Choroid plexus epithelial cell (primary cell): ENCODE measurements at places on chromosomes 12 and 14.

GRCh38 chr14:71514941-71515919 lies 417.0 kb upstream of the RGS6 start:
- no peak for DNase-seq

DNA sequence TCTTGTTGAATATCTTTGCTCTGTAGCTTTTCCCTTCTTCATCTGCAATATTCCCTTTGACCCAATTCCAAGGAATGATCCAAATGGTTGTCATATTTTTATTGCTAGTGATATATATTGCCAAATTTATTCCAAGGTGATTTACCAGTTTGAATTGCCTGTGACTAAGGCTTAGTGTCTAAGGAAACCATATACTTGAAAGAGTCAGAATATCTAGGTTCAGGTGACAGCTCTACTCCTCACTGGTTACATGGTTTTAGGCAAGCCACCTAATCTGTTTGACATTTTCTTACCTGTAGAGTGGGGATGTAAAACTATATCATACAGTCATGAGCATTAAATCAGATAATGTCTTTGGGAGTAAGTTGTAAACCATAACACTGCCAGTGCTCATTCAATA lies 473.8 kb downstream of the NPAS3 start:
- DNase-seq: no peak

DNA sequence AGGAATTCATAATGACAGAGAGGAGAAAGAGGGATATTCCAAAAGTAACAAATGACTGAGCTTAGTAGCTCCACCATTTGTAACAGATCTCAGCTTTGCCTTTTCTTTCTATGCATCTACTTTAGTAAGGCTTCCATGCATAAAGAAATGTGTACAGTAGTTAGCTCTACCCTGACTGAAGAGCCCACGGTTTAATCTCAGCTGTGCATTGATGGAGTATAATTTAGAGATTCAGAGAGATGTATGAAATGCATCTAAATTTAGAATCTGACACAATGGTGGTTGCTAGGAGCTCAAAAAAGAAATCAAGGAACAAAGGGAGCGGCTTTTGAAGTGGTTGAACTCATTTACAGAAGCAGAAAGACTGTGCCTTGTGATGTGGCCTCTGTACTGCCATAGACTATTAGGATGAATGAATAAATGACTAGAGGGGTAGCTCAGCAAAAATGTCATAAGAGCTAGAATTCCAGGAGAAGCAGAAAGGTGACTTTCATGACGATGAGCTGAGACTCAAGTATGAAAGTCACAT lies 838.6 kb downstream of the RPS29 start:
- DNase-seq: no peak

GRCh38 chr14:99100497-99101270 lies 171.3 kb downstream of the BCL11B start:
- no peak for DNase-seq

DNA sequence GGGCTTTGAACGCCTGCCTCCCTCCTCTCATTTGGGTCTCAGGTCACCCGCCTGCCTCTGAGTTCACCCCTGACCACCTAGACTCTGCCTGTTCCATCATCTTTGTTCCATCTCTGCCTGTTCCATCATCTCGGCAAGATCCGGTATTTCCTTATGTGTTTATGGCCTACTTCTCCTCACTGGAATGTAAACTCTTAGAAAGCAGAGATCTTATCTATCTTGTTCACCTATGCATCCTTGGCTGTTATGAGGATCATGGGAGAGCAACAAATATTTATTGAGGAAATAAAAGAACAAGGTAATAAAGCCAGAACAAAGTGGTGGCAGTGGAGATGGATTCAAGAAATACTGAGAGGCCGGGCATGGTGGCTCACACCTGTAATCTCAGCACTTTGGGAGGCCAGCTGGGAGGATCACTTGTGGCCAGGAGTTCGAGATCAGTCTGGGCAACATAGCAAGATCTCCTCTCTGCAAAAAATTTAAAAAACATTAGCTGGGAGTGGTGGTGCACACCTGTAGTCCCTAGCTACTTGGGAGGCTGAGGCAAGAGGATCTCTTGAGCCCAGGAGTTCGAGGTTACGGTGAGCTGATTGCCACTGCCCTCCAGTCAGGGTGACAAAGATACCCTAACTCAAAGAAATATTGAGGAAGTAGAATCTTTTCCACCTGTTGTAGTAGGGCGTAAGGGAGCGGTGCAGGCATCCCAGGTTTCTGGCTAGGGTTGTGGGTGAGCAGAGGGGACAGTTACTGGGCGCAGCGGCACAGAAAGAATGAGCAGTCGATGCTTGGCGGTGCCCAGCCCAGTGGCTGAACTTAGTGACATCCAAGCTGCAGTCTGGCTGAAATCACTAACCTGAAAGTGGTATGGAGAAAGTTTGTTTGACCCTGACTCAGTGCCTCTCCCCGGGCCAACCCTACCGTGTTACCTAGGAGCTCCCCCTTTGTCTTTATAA lies 1.7 kb upstream of the KLC1 start:
- no peak for DNase-seq

DNA sequence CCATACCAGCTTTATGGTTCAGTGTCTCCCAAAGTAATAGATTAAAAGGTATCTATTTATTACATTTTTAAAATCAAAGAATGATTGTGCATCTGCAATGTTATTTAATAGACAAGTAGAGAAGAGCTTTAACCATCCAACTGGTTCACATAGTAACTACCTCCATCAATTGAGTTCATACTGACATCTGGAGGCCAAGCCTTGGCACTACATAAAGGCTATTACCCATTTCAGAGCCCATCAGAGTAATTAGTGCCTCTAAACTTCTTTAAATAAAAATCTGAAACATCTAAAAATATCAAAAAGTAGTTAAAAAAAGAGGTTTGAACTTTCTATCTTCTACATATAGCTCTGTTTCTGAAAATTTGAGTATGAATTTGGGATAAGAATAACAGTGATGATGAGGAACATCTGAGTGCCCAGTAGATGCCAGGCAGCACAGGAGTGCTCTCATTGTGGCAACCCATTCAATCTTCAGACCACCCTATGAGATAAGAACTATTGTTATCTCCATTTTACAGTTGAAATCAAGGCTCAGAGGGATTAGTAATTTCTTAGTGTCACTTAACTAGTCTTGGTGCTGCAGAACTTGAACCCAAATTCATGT lies 132.9 kb upstream of the DAAM1 start:
- DNase-seq: peak; percentile 80

GRCh38 chr12:127127897-127128296 lies 1139.1 kb upstream of the TMEM132C start:
- no peak for DNase-seq

- peak; percentile 27 for DNase-seq
Observed at GRCh38 chr12:12007001-12007712, 63.6 kb upstream of the BCL2L14 start.

GRCh38 chr12:70609739-70610491 lies 27.3 kb downstream of the PTPRB start:
- no peak for DNase-seq

GRCh38 chr14:54225457-54226060 lies 171.2 kb upstream of the CDKN3 start:
- no peak for DNase-seq

- peak; percentile 87 for DNase-seq
Observed at GRCh38 chr12:71045781-71046180, 112.0 kb downstream of the TSPAN8 start.

DNA sequence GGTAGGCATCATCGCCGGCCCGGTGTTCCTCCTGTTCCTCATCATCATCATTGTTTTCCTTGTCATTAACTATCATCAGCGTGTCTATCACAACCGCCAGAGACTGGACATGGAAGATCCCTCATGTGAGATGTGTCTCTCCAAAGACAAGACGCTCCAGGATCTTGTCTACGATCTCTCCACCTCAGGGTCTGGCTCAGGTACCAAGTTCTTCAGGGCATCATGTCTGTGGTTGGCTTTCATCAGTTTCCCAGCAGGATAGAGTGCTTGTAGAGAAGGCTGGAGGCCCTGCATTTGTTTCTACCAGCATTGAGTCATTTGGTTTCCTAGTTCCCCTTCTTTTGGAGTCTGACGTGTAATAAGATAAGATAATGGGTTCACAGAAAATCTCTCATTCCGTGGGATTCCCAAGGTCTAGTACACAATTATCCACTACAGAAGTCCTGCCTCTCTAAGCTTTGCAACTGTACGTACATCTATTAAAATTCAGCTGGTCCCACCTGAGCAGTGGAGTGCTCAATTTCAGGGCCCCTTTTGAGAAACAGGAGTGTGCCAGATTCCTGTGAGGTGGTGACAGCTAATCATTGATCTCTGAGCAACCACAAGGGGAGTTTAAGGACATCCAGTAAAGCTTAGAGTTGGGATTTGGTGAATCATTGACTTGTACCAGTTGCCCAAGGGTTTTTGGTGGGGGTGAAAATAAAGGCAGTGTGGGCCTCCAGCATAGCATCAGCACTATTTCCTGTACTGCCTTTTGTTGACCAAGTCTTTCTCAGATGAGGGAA lies 25.1 kb downstream of the ACVR1B start:
- peak; percentile 95 for DNase-seq

DNA sequence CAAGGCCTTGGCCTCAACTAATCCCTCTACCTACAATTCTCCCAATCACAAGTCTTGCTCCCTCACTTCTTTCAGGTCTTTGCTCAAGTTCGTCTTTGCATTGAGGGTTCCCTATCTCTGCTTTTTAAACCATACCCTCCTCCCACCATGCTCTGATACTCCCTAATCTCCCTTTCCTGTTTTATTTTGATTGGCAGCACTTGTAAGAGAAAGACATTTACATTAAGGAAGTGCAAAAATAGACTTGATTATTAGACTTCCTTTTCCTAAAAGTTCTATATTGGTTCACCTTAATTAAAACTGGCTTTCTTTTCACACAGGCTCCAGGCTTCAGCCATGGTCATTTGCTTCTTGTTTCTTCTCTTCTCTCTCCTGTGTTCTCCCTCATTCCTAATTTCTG lies 18.3 kb upstream of the WIF1 start:
- no peak for DNase-seq

DNA sequence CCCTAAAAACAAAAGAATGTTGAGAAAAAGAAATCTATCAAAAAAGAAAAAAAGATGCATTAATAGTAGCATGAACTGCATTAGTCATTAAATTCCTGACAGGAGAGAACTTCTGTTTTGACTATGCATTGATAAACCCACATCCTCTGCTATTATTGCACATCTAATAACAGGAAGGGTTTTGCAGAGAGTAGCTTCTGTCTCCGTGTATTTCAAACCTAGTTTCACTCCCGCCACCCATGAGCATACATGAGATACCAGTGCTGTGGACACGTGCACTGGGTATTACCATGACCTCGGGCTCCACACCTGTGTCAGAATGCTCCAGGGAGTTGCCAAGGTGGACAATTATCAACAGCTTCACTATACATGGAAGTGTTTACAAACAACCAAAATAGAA lies 449.1 kb upstream of the SOX5 start:
- DNase-seq: peak; percentile 23

- peak; percentile 12 for DNase-seq
Observed at GRCh38 chr12:112971248-112971647, 7.1 kb upstream of the OAS2 start.

GRCh38 chr14:20823859-20824258 lies 21.2 kb upstream of the RNASE1 start:
- DNase-seq: no peak

DNA sequence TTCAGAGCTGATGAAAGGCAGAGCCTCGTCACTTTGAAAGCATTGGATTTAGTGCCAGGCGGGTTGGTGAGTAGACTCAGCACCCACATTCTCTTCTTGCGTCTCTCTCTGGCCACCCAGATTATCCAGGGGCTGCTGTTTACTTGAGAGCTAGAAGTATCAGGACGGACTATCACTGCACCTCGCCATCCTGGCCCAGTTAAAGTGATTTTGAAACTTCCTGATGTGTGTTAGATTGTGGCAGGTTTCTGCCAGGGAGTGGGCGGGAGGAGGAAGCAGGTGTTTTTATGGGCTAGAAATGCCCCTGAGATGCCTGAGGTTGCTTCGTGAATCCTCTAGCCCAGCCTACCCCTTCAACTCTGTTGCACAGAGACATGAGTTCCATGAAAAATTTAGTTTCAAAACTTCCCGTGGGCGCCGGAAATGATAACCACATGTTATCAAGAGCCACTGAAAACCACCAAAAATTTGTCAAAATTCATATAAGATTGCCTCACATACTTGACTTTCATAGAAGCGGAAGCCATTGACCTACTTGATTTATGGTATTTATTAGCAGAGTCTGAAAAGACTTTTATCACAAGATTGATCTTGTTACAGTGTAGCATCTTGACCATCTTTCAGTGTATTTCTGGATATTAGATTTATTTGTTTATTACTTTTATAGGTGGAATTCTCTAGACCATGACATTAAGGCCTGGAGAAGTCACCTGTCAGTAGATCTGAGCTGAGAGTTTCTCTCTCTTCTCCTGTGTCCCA lies 466.0 kb downstream of the RAD51B start:
- no peak for DNase-seq

- no peak for DNase-seq
Observed at GRCh38 chr12:66756631-66757030, 77.8 kb upstream of the GRIP1 start.

- DNase-seq: peak; percentile 82
Observed at GRCh38 chr14:74620497-74620921, 8.5 kb upstream of the LTBP2 start.

- DNase-seq: no peak
Observed at GRCh38 chr12:45666396-45666795, 63.1 kb upstream of the ARID2 start.

DNA sequence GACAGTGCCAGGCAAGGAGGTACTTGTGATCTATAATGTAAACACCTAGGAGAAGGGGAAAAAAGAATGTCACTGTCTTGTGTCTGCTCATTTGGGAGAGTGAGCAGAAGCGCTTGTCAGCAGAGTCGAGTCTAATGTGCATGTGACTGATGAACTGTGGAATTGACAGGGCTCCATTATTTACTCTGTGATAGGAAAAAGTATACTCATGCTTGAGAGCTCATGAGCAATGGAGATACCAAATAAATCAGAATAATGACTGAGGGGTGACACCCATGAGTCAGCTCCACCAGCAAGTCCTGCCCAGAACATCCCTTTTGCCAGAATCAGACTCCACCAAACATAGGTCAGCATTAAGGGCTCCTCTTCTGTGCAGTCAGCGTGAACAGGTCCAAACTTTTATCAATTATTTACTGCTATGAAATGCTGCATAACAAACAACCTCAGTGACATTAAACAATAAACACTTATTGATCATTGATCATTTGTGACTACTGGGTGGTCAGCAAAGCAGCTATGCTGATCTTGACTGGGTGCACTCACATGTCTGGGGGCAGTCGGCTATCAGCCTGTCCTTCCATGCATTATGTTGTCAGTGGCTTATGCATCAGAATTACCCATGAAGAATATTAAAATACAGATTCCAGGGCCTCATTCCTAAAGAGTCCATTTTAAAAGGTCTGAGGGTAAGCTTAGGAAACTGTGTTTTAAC lies 29.2 kb upstream of the WSCD2 start:
- DNase-seq: no peak

DNA sequence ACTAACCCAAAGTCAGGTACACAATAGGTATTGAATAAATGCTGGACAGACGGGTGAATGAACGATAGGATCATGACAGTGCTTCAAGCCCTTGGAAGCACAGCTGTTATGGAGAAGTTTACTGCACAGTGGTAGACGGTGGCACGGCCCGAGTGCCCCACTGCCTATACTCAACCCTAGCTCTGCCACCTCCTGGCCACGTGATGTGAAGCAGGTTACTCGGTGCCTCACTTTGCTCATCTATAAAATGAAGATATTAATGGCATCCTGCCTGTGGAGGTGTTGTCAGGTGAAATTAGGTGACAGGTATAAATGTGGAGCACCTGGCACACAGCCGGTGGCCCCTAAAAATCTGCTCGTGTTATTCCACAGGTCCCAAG lies 5.8 kb downstream of the ASB2 start:
- DNase-seq: no peak

GRCh38 chr12:70186436-70186835 lies 56.8 kb upstream of the CNOT2 start:
- no peak for DNase-seq
